ENCODE measurements at places on chromosomes 13 and 19. TPM values are rescaled to one million over a fixed set of nuclear protein-coding genes. Genes with fewer than 3 reads are reported as not detected.

- no peak for DNase-seq
Measured at GRCh38 chr19:14377883-14378328, 3.3 kb upstream of the ADGRE5 start.

DNA sequence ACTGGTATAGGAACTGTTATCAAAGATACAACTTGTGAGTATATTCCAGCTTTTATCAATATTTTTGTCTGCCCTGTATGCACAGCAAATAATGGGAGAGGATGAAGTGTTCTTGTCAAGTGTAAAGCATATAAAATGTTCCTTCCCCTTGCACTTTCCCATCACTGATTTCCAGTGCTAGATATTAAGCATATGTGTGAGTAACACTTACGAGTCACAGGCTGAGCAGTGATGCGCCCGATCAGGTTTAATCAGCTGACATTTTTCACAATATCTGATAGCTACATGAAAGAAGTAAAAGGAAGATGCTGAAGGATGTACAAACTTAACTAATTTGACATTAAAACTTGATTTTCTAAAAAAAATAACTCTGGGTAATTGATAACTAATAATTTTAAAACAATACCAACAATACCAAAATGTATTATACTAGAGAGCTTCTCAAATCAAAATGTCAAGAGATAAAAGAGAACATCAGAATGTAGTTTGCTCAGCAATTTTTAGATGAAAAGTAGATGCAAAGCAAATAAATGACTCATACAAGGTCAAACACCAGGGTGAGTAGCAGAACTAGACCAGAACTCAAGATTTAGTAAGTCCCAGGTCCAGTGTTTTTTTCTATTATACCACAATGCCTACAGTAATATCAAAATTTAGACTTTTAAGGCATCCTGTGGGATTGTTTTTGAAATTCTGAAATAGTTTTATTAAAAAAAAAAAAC, 56.4 kb downstream of the ZDHHC20 start:
- DNase-seq = no peak

DNA sequence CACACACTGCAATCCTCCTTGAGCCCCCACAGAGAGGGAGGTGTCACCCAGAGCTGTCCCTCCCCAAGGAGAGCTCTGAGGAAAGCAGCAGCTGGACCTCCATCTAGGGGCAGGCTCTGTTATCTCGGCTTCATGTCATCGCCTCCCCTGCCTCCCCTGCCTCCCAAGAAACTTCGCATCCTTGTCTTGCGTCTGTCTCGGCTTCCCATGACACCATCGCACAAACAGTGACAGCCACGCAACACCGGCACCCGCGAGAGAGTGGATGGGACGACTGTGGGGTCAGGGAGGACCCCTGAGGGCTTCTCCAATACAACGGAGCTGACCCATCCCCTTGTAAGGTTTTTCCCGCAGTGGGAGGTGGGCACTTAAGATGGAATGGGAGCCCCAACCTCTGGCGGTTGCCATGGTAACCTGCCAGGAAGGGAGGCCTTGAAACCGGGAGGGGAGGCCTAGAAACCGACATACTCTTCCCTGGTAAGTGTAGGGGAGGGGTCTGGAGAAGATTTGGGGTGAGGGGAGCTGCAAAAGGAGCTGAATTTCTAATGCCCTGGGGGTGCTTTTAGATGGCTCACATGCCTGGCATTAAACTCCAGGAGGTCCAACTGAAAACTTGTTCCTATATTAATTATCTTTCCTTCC, 16.3 kb downstream of the TLE2 start:
- no peak for DNase-seq

- DNase-seq = peak; percentile 50
Measured at GRCh38 chr19:18501832-18502231, 20.0 kb downstream of the ELL start.

The LGALS13 gene
- not detected for total RNA-seq

- DNase-seq = no peak
Measured at GRCh38 chr13:111577956-111578605, 257.6 kb downstream of the TEX29 start.

The ZNF541 gene
- 0.54 TPM for total RNA-seq

The C1QTNF9 gene
- not detected for total RNA-seq

The GAPDHS gene
- total RNA-seq = not detected

GRCh38 chr13:43996221-43996620, 116.5 kb downstream of the LACC1 start:
- no peak for DNase-seq

DNA sequence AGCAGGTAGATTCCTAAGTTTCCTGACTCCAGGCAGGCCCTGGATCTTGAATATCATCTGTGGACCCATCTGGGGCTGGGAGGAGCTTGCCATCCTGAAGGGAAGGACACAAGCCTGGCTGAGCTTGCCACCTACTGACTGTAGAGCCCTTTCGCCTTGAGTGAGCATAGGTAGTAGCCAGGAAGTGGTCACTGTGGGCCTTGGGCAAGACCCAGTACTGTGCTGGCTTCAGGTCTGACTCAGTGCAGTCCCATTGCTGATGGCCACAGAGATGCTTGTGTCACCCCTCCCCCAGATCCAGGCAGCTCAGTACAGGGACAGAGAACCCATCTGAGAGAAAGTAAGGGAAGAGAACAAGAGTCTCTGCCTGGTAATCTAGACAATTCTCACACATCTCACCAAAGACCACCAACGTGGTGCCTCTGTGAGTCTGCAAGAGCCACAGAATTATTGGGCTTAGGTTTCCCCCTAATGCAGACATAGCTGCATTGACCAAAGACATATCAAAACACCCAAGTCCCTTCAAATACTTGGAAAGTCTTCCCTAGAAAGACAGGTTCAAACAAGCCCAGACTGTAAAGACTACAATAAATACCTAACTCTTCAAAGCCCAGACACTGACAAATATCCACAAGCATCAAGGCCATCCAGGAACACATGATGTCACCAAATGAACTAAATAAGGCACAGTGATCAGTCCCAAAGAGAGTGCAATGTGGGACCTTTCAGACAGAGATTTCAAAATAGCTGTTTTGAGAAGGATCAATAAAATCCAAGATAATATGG, 108.2 kb upstream of the WASF3 start:
- DNase-seq = no peak

DNA sequence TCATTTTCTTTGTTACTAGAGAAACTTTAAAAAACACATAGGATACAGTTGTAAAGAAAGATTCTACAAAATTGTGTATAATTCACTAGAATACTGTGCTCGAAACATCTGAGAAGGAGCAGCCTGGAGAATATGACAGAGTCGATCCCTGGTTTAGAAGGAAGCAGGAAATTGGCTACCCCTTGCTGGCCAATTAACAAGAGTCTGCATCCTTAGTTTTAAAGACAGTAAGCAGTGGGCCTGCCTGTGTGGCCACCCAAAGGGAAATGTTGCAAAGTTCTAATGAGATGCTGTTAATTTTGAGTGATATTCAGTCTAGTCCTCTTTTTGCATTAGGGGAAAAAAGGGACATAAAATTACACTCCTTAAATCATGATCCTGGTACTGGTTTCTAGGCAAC, 988.6 kb downstream of the PCDH17 start:
- no peak for DNase-seq

- DNase-seq = no peak
Measured at GRCh38 chr13:44160591-44161191, 212.9 kb upstream of the SERP2 start.

The LPAR6 gene
- total RNA-seq = 16.6 TPM

The DACH1 gene
- 5.8 TPM for total RNA-seq

GRCh38 chr19:38734426-38735256, 9.6 kb downstream of the CAPN12 start:
- DNase-seq = peak; percentile 45

The SWSAP1 gene
- total RNA-seq = 4.4 TPM

DNA sequence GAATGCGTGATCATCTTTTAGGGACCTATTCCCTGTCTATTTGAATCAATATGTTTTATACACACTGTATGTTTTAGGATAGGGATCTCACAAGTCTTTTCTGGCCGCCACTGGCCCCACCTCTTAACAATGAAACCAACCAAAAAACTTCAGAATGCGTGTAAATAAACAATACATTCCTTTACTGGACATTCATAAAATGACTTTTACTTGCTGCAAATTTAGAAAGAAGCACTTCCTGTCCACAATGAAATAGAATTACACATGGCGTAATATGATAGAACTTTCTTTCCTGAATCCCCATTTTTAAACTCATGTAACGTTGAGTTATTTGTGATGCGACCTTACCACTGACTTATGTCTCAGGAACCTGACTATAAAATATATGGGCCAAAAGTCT, 233.6 kb downstream of the SLITRK6 start:
- DNase-seq = no peak

GRCh38 chr13:25980255-25980654, 71.6 kb downstream of the SHISA2 start:
- no peak for DNase-seq

- DNase-seq = no peak
Measured at GRCh38 chr13:108272333-108272732, 2.8 kb downstream of the TNFSF13B start.

The KIR2DL3 gene
- total RNA-seq = 0.17 TPM

DNA sequence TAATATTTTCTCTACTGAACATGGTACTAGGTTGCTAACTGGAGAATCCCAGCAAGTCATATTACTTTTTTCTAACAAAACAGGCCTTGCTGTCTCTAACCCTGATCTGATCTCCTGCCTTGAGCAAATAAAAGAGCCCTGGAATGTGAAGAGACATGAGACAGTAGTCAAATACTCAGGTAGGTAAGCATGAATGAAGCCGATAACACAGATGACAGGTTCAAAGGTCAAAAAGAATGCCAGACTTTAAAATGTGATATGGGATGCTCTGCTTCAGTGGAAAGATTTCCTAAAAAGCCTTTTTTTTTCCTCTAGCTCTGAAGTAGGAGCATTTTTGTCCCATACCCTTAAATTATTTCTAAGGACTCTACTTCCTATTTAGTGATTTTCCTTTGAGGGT, 28.7 kb downstream of the ZNF726 start:
- no peak for DNase-seq

The GJB6 gene
- total RNA-seq = not detected

The HNRNPA1L2 gene
- total RNA-seq = 7.3 TPM

DNA sequence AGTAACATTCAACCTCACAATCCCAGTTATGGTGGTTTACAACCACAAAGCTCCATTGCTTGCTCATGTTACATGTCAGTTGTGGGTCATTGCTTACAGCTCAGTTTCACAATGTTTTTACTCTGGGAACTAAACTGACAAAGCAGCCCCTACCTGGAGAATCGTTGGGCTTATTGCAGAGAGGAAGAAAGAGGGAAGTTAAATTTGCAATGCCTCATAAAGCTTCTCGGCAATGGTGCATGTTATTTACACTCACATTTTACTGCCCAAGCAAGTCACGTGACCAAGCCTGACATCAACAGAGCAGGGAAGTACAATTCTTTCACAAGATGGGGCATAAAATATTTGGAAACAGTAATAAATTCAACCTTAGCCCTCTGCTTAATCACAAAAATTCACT, 441.6 kb downstream of the TDRD3 start:
- DNase-seq = no peak

GRCh38 chr19:36244066-36244465, 29.2 kb downstream of the ZNF146 start:
- DNase-seq = no peak

The GFY gene
- total RNA-seq = not detected

The ZNF211 gene
- total RNA-seq = 7.1 TPM

The PPM1N gene
- total RNA-seq = 0.89 TPM

DNA sequence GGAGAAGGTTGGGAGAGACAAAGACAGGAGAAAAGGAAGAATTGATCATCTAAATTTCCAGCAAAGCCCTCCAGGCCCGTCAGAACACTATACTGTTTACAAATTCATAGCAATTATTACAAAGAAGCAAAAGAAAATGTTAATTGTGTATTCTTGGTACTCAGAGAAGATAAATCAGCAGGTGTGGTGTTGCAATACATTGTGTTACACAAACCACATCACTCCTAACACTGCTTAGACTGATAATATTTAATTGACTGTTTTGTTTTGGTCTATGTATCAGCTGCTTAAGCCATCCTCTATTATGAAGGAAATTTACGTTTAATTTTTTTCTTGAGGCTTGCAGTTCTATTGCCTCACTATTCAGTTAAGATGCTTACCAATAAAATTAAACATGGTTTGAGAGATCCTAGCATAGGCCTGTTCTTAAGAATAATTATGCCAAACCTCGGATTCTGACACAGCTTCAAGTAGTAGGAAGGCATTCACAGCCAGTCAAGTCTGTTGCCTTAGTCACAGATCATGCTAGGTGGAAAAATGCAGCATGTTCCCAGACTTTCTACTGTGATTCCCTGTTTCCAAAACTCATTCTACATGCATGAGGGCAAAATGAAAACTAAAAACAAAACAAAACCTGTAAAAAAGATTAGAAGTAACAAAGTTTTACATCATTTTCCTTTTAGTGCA, 129.2 kb downstream of the TBC1D4 start:
- DNase-seq = no peak

The OR7C1 gene
- not detected for total RNA-seq

The GPALPP1 gene
- 16.7 TPM for total RNA-seq

DNA sequence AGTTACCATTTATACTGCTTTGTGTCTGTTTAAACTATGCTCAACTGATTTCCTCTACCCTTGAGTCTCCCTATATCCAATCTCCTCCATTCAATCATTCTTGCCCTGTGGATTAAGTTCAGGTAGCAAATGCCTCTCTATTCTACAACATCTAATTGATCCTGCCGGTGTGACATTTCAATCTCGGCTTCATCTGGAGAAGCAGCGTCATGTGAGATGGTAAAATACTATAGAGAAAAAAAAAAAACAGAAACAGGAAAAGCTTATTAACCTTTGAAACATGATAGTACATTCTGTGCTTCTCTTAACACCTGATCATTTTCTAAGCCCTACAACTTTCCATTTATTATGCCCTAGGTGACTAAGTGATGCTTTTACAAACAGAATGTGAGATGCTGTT, 89.4 kb downstream of the KCTD12 start:
- DNase-seq = no peak

GRCh38 chr13:28505543-28506135, 10.7 kb upstream of the FLT1 start:
- no peak for DNase-seq

GRCh38 chr13:20151016-20151415, 9.8 kb downstream of the GJA3 start:
- no peak for DNase-seq

DNA sequence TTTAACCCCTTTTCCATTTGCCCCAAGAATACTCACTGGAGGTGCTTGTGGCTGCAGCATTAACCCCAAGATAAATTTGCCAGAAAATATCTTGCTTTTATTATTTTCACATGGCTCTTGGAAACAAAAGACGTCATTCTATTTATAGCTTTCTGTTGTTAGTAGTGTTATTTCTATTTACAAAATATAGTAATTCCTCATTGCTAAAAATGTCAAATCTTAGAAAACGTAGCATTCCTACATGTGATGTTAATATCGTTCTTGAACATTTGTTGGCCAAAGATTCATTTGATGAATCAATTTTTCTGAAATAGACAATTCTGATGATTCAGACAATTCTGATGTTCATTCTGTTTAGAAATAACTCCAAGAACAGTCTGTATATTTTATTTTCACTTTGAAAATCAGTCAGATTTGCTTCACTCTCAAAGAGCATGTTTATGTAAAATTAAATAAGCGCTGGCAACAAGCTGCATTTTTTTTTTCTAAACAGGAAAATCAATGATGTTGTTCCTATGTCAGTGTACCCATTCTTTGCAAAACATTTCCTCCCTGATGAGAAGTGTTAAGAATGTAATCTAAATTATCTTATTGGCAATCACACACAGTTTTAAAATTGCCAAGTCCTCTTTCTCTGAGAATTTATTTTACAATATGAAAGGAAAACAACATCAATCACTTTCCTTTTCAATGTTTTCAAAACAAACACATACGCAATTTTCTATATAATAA, 334.0 kb downstream of the KCTD12 start:
- DNase-seq = no peak

The CLEC17A gene
- not detected for total RNA-seq

- no peak for DNase-seq
Measured at GRCh38 chr13:51902776-51903175, 41.0 kb downstream of the CCDC70 start.

The WDR88 gene
- total RNA-seq = not detected

The UBE2L5 gene
- not detected for total RNA-seq

Measured in upper lobe of left lung (tissue), 6 donors.